ENCODE measurements at places on chromosomes 13 and 19.

GRCh38 chr13:28412981-28413380 lies 81.9 kb downstream of the FLT1 start:
- DNase-seq: no peak

- DNase-seq: peak; percentile 54
Observed at GRCh38 chr19:51693260-51693659, at the start of gene SPACA6. TSS of gene SPACA6 (plus strand) at chr19:51693330. CDS start at chr19:51693527, 197 bp downstream.

- DNase-seq: no peak
Observed at GRCh38 chr19:50359328-50359818, 6.1 kb downstream of the NAPSA start.

DNA sequence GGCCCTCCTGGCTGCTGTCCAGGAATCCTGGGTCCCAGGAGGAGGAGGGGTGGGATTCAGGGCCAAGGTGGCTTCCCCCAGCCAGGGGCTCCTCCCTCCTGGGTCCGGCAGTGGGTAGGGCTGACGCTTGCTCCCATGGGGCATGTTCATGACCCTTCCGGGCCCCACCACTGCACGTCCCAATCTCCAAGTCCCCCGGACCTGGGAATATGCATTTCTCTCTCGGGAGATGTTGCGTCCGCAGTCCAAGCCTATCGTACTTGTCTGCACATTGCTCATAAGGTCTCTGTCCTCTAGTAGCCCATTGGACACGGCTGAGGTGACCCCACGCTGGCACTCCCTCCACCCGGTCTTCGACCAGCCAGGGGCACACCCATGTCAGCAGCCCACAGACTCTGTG lies 192.3 kb downstream of the TEX29 start:
- DNase-seq: peak; percentile 18
